ENCODE measurements at places on chromosomes 1 and 21.

DNA sequence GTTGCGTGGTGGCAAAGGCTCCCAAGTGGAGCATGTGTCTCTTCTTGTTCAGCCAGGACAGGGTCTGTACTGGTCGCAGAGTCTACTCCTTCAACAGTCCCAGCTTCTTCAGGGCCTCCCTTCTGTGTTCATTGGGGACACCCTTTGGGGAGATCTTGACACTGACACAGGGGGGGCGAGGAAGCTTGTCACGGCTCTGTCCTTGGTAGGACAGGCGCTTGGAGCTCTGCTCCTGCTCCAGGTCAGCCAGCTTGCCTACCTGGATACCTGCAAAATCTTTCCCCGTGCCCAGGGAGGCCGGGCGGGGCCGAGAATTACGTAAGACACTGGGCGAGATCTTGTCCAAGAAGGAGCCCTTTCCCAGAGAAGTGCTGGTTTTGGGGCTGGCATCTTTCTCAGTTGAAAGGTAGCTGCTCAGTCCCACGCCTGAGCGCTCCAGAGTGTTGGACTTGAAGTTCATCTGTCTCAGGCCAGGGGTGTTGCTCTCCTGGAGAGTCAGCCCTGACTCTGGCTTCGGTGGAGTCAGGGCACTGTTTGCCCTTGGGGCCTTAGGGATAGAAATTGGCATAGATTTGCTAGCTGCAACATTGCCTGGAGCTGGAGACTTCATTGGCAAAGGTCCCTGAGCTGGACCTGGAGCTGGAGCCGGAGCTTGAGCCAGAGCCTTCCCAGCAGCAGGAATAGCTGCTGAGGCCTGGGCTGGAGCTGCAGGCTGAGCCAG, 10.5 kb downstream of the C1orf116 start:
- no peak for DNase-seq

DNA sequence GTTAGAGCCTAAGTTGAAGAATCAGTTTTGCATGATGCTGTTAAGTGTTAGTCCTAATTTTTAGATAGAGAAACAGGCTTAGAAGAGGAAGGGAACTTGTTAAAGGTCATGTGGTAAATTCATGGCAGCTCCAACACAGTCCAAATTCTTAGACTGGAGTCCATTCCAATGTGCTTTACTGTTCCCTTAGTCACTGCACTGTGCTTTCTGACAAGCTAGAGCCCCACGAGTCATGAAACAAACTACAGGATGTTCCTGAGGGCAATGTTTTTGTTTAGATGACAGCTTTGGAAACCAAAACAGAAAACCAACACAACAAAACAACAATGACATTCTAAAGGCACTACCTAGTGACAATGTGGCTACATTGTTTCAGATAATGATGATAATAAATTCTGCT, 23.1 kb upstream of the RGS4 start:
- no peak for DNase-seq

DNA sequence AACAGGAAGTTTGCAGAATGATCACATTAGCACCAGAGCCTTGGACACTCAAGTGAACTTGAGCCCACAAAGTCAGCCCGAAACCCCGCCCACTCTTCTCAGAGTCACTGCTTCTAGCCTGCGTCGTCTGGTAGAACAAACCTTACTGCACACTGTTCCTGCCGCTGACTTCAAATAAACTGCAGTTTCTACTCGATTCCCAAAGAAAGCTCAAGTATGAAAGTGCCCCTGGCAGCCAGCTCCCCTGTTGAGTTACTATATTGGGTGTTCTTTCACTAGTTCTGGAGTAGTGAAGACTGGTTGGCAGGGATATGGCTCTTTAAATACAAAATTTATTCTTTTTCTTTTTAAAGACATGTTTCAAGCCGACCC, 164.7 kb downstream of the GALNT2 start:
- no peak for DNase-seq

- DNase-seq = no peak
These were observed 15.8 kb downstream of the SPATA46 start for GRCh38 chr1:162360874-162361260.

DNA sequence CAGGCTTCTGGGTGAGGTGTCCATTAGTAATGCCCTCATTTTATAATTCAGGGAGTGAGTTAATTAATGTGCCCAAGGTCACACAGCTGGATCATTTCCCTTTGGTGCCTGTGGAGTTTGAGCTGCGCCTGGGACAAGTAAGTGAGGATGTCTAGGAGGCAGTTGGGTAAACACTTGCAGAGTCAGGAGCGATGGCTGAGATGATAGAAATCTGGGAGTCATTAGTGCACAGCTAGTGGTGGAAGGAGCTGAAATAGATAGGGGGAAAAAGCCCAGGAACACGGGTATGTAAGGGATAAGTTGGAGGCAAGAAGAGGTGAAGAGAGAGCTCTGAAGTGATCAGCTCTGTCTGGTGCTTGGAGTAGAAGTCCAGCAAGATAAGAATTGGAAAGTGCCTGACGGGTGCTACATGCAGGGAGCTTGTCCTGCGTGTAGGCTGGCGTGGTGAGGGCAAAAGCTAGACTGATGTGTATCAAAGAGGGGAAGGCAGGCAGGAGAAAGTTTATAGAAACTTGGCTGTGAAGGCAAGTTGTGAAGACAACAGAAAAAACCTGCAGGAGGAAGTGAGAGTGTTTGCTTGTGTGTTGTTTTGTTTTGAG, 1.7 kb upstream of the SCAF4 start:
- no peak for DNase-seq

GRCh38 chr21:36073181-36073580, 3.4 kb downstream of the CBR1 start:
- no peak for DNase-seq

GRCh38 chr1:155008015-155008941, 5.7 kb downstream of the ZBTB7B start:
- DNase-seq = no peak

DNA sequence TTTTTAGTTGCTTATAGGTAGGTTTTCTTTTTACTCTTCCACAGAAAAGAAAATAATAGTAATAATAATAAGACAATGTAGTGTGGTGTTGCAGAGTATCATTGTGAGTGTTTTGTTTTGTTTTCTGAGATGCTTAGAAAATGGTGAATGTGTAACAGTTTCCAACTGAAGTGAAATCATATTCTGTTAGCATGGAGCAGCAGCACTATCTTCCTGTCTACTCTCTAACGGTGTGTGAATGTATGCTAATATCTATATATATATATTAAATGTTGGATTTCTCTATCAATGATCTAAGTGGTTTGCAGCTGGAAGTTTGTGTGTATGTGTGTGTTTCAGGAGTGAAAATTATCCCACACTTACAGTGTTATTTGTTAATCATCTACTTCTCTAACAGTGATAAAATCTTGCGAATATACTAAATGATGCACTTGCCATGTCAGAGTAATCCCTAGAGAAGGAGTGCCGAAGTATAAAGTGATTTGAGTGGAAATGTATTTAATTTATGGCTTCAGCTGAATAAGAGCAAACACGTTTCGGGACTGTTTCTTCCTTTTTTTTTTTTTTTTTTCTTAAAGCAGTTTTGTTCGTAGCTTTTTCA, 377 bp downstream of the SAMD13 start:
- no peak for DNase-seq

GRCh38 chr1:53442299-53442698, 16.9 kb upstream of the DMRTB1 start:
- peak; percentile 38 for DNase-seq

GRCh38 chr1:159040893-159041724, 31.4 kb downstream of the IFI16 start:
- no peak for DNase-seq

DNA sequence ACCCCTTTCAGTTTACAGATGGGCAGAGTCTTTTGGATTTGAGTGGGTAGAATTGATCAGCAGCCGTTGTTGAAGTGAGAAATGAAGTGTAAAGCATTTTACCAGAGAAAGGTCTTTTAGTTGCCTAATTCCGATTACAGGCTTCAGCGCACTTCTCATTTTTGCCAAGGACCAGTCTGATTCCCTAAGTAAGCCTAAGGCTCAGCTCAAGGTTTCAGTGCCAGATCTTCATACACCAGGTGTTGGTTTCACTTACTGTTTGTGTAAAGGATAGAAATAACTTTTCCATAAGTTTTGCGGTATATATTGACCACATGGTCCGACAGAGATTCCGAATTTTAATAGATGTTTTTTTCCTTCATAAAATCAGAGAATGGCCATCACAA, 83.9 kb upstream of the BMP8A start:
- DNase-seq = no peak

- DNase-seq = no peak
These were observed 178.9 kb upstream of the SNX7 start for GRCh38 chr1:98482611-98483010.

- DNase-seq = no peak
These were observed 115.2 kb upstream of the ATP1A1 start for GRCh38 chr1:116257836-116258235.

DNA sequence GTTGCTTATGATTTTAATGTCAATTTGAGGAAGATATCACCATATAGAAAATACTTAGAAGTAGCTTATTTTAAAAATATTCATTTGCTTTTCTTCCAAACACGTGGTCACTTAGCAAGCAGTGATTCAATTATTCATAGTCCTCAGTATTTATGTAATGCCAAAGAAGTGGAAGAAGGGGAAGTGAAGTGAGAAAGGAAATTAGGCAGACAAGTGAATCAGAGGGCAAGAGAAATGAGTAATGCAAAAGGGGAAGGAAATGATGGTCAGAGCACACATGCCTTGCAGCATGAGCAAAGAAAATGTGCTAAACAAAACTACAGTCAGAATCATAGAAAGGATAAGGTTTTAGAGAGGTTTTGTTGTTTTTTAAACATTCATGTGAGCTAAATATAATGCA, 31.8 kb downstream of the SDCCAG8 start:
- DNase-seq = peak; percentile 55
